M059J (cell line): ENCODE measurements at places on chromosomes 2 and 18.
A peak's percentile ranks its signal among the peaks of the same experiment; 100 is the strongest.

- DNase-seq, result no peak
Observed at GRCh38 chr2:172439509-172439860, 12.1 kb downstream of the ITGA6 start.

DNA sequence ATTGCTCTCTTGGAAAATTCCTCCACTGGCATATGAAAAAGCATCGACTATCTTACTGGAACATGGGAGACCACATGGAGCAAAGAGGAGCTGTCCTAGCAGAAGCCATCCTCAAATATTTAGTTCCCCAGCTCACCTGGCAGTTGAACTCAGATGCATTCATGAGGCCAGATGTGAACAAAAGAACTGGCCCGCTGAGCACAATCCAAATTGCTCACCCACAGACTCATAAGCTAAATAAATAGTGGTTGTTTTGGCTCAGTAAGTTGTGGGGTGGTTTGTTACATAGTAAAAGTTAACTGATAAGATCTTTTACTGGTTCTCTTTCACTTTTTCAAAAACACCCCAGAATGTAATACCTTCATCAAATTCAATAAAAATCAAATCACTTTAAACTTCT, 108.6 kb upstream of the CWC22 start:
- DNase-seq, result peak; percentile 42

GRCh38 chr2:66095820-66096345, 339.0 kb upstream of the MEIS1 start:
- DNase-seq, result no peak

- DNase-seq, result no peak
Observed at GRCh38 chr18:42228581-42228980, 273.5 kb downstream of the PIK3C3 start.

- DNase-seq, result no peak
Observed at GRCh38 chr2:128195435-128195984, 104.5 kb downstream of the UGGT1 start.

- peak; percentile 90 for DNase-seq
Observed at GRCh38 chr2:74421221-74421870, at the start of the genes C2orf81 and WDR54. TSS of gene C2orf81 (minus strand) at chr2:74421619. CDS start at chr2:74421560, 59 bp downstream. TSS of gene WDR54 (plus strand) at chr2:74421730. CDS start at chr2:74422154, 424 bp downstream.

DNA sequence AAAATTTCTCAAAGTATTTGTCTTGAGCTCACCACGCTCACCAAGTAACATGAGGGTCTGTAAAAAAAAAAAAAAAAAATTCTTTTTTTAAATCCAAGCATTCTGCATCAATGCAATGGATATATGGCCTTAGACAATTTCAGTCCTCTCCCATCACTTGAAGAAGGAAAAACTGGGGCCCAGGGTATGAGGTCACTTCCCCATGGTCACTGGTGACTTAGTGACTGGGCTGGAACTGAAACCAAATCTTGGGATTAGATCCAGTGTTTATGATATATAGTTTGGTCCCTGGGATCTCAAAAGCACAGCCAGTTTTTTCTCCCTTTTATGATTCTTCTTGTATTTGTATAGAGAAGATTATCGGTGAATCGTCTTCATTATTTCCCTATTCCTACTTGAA, 477.9 kb upstream of the TNP1 start:
- peak; percentile 72 for DNase-seq

DNA sequence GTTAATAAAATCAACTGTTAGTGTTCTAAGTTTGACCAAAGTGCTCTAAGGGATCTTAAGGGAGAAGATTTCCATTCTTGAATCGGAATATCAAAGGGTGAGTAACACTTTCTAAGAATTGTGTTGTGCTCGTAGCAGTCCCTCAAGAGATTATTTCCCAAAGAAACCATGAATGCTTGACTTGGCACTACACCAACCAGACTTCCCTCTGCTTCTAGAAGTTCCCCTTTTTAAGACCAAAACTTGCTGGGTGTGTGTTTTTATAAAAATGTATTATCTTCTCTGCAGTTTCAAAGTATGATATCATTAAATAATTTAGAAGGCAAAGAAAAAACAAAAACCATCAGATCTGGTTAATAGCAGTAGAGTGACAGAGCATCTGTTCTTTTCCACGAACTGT, 522.0 kb upstream of the FAM98A start:
- DNase-seq, result no peak

DNA sequence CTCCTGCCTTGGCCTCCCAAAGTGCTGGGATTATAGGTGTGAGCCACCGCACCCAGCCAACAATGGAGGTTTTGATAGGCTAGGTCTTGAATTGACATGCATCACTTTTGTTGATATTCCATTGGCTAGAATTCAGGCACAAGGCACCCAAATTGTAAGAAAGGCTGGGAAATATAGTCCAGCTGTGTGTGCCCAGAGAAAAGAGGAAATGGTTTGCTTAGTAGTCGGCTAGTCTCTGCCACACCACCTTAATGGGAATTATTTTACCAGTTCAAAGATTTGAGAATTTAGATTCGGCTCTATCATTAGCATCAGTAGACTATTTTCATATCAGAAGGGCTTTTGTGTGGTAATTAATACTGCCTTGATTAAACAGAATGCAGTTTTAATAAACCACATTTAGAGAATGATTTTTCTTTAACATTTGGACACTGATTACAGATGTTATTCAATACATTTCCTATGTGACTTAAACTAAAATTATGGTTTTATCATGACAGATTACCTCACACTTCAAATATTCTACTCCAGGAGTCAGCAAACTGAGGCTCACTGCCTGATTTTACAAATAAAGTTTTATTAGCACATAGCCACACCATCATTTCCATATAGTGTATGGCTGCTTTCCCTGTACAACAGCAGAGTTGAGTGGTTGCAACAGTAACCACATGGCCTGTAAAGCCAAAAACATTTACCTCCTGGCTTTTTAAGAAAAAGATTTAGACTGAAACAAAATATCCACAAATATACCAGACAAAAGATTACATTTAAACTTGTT, 27.4 kb downstream of the DBI start:
- no peak for DNase-seq

GRCh38 chr2:148794558-148794957, 80.5 kb upstream of the KIF5C start:
- DNase-seq, result peak; percentile 57

DNA sequence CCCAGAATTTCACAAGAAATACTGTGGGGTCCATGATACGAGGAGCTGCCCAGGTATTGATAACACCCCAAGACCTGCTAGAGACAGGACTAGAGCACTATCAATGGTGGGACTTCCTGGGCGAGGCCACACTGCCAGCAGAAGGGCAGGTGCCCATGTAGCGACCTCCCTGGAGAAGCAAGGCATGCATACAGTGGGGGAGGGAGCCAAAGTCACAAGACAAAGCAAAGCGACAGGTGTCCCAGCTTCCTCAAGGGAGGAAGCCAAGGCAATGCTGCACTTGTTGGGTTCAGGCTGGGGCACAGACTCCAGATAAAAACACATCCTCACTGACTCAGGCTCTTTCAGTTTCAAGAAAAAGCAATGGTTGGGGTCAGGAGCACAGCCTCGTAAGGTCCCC, 7.5 kb downstream of the CD207 start:
- no peak for DNase-seq

DNA sequence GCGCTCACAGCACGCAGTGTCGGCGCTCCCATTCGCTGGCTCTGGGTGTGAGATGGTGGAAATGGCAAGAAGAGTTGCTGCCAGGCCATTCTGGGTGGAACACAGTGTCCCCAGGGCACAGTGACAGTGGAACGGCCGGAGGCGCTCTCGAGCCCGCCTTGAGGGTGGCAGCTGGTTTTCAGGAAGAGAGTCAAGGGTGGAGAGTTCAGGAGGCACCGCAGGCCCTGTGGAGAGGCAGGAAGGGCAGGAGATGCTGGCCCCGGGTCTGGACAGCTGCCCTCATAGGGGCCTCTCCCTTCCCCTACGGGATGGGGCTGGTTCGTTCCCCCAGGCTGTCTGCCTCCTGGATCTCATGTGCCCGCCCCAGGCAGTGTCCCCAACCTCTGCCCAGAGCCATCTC, 12.5 kb downstream of the GPC1 start:
- no peak for DNase-seq

DNA sequence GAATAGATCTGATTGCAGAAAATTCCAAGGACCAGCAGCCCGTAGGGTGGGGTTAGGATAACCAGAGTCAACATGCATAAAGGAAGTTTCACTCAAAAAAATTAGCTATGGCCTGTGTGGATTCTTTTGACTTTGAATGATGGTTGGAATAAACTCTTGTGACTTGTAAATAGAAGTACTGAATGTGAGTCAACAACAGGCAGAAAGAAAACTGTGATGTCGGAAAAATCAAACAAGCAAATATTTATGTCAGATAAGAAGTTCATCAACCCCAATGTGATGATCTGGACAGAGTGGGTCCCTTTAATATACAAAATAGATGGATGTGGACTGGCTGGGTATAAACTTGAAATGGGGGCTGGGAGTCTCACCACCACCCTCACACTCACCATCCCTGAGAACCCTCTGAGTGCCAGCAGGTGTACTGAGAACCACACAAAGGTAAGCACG, 68.4 kb downstream of the TIMM21 start:
- no peak for DNase-seq
